Activated B cell treated with CpG ODN at 0.5 μM for 24 hours (primary cell): ENCODE measurements at places on chromosomes 3 and 15.

DNA sequence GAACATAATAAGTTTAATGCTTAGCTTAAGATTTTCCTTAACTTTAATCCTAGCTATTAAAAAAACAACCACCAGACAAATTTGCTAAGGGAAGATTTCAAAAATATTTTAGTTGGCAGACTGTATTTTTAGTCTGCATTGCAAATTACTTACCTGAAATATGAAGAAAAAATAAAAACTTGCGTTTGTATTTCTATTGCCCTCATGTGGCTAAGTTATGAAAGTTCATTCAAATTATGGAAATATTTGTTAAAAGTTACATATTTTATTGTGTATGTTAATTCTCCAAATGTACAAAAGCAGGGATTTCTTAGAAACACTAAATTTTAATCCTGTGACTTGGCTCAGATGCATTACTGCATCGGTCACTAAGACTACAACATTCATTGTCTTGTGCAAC is 15.0 kb downstream of the GTF2A2 start:
- DNase-seq: no peak

DNA sequence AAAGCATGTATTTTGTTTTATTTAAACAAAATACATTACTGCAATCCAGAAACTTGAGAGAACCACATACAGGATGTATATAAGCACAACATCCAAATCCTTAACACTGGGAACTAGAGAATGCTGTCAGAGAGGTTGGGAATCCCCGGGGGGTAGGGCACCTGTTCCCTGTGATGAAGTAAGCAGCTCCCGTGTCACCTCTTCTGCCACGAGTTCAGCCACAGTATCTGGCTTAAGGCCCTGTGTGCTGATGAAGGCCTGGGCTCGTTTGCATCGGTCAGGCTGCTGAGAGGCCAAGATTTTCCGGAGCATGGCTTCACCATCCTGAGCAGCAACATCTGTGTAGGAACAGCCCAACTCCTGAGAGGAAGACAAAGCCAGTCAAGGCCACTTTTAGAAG is 36.4 kb downstream of the EIF3J start:
- no peak for DNase-seq

DNA sequence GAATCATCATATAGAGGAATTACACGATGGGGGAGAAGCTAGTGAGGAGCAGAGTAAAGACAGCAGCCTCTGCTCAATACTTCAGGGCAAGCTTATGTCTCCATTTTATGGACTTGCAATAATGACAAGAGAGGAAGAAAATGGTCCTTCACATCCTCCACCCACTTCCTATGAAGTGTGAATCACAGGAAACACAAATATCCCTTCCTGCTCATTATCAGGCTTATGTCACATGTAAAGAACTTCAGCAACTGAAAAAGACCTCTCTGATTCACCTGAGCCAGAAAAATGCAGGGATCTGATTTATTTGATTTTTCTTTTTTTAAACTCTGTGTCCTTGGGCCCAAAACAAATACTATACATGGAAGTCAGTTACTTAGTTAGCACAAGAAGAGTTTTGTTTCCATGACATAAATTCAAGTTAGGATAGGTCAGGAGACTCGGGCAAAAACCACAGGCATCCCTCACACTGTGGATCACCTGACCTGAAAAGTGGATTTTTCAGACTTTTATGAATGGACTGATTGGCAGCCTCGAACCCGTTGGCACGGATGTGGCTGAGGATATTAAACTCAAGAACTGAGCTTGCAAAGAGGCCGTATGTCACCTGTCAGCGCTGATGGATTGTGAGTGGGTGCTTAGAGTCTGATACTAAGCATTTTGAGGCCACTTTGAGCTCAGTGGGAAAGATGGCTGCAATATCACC is 620.8 kb upstream of the MDFIC2 start:
- no peak for DNase-seq

- DNase-seq: no peak
These were observed at the start of gene RTP1 for GRCh38 chr3:187197335-187197649. Gene RTP1, plus strand, starts transcription at chr3:187197486. Its CDS starts 30 bp downstream, at chr3:187197516.

DNA sequence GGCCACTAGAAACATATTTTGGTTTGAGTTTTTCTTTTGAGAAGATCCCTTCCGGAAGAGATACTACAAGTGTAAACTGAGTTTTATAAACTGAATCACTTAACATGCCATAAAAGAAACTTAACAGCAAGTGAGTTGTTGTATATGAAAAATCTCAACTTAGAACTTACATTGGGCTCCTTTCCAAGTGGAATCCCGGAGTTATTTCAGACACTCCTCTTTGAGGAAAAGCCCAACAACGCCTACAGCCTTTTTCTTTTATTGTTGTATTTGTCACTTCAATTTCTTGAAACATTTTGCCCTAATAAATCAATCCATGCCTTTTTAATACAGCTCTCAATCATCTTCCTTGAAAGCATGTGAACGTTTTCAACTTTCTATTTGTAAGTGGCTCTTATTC is 137.3 kb downstream of the FEZF2 start:
- DNase-seq: no peak

- DNase-seq: no peak
These were observed 3.8 kb upstream of the USP3 start for GRCh38 chr15:63500265-63501250.

DNA sequence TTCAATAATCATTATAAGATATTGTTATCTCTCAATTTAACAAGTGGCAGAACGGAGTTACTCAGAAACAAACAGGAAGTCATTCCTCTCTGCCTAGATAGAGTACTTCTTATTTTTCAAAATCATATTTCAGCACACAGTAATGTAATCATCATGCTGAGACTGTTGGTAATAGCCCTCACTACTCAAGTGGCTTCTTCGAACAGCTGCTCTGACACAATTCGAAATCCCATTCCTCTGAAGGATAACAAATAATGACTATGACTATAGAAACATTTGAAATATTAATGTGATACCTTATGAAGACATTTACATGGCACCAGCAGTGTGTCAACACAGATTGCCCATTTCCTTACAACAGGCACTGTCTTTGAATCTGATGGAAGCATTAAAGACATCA is 1249.8 kb downstream of the NSUN3 start:
- no peak for DNase-seq
